ENCODE measurements at places on chromosomes 1 and 21.

DNA sequence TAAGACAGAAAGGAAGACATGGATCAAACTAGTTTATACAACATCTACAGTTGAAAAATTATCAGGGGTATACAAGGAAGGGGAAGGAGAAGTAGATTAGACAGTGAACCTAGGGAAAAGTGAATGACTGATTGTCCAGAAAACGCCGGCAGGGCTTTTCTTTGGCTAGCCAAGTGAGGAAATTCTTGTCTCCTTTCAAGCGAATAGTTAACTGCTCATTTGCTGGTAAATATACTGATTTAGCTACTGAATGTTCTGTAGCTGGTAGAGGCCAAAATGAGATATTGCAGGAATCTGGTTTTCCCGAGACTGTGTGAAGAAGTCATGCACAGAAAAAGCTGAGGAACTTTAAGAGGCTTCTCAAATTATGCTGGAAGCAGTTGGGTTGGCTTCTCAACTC, 128.5 kb upstream of the ZNHIT6 start:
- no peak for DNase-seq

GRCh38 chr1:211320980-211321379, 5.7 kb upstream of the TRAF5 start:
- no peak for DNase-seq

GRCh38 chr1:97781762-97782337, 139.0 kb downstream of the DPYD start:
- DNase-seq = no peak

- no peak for DNase-seq
Observed at GRCh38 chr1:173341971-173342370, 134.8 kb upstream of the TNFSF4 start.

GRCh38 chr1:77371396-77371795, 89.6 kb downstream of the AK5 start:
- DNase-seq = no peak

- DNase-seq = peak; percentile 2
Observed at GRCh38 chr1:62175568-62176179, 19.0 kb upstream of the L1TD1 start.

DNA sequence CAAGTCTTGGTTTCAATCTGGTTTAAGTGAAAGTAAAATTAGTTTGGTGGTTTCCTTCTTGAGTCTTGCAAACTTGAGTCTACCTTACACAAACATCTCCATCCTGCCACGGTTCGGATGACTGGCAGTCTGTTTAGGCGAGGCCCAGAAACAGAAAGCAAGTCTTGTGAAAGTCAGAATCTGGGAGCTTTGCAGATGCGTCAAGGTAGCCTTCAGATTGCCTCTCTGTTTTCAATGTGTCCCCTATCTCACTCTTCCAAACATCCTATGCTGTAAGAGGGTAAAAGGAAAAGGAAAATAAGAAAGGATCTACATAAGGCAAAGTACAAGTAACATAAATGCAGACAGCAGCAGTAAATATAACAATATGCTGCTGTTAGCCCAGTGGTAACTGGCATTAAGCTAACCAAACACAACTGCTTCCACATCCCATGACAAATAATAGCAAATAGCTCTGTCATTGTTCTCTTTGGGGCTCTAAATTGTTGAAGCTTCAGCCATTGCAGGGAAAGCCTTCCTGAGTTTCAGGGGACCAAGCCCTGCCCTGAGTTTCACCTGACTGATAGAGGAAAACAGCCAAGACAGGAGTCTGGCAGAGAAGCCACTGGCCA, 26.2 kb upstream of the C1orf105 start:
- DNase-seq = peak; percentile 50

GRCh38 chr1:186404454-186405051, 28.9 kb downstream of the ODR4 start:
- no peak for DNase-seq

DNA sequence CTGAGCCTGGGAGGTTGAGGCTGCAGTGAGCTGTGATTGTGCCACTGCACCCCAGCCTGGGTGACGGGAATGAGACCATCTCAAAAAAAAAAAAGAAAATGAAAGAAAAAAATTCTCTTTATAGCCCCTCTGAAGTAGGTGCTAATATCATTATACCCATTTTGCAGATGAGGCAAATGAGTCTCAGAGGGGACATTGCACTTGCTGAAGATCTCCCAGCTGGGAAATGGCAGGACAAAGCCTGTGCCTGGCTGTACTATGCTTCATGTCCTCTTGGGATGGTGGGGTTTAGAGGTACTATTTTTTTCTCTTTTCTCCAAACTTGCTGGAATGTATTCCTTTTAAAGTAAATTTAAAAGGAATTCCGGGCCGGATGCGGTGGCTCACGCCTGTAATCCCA, 1.6 kb downstream of the SMPDL3B start:
- DNase-seq = no peak

DNA sequence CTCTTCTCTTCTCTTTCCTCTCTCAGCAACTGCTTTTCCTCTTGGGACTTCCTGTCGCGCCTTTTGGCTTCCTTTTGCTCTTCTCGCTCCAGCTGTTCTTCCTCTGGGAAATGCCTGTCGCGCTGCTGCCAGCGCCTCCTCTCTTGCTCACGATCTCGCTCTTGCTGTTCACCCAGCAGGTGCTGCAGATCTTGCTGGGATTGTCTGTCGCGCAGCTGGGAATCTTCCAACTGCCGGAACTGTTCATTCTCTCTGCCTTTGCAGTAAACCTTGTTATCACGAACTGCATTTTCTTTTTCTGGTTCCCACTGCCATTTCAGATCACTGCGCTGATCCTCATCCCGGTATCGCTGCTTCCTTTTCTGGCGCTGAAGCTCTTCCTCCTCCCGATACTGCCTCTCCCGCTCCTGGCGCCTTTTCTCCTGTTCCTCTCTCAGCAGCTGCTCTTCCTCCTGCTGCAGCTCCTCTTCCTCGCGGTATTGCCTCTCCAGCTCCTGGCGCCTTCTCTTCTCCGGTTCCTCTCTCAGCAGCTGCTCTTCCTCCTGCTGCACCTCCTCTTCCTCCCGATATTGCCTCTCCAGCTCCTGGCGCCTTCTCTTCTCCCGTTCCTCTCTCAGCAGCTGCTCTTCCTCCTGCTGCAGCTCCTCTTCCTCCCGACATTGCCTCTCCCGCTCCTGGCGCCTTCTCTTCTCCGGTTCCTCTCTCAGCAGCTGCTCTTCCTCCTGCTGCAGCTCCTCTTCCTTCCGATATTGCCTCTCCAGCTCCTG, 5.8 kb downstream of the TCHH start:
- DNase-seq = no peak

- no peak for DNase-seq
Observed at GRCh38 chr1:224569276-224569675, 46.8 kb upstream of the CNIH3 start.

GRCh38 chr21:18832950-18833349, 429.4 kb upstream of the TMPRSS15 start:
- no peak for DNase-seq

- DNase-seq = no peak
Observed at GRCh38 chr1:214568328-214568727, 16.9 kb upstream of the PTPN14 start.

GRCh38 chr1:240646571-240647240, 34.8 kb upstream of the GREM2 start:
- DNase-seq = no peak

DNA sequence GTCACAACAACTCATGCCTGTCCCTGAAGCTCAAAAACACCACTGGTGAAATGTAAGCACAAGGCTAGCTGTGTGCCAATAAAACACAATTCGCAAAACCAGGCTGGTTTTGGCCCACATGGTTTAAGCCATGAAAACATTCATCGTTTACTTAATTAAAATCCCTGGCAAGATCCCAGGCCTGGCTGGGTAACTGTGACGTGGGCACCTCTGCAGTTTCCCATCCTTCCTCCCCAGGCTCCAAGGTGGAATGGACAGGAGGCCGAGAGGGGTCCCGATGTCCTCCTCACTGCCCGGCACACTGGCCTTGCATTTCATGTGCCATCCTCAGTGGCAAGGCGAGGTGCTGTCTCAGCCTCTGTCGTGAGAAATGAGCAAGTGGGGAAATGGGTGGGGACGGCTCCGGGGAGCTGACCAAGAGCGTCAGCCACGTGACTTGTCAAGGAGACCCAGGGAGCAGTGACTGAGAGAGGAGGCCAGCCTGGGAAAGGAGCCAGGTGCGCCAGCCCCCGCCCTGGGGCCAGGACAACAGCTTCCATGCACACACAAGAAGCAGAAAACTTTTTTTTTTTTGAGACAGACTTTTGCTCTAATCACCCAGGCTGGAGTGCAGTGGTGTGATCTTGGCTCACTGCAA, 153.1 kb upstream of the RAB4A start:
- no peak for DNase-seq

GRCh38 chr21:38323721-38324531, 67.1 kb downstream of the KCNJ15 start:
- no peak for DNase-seq

DNA sequence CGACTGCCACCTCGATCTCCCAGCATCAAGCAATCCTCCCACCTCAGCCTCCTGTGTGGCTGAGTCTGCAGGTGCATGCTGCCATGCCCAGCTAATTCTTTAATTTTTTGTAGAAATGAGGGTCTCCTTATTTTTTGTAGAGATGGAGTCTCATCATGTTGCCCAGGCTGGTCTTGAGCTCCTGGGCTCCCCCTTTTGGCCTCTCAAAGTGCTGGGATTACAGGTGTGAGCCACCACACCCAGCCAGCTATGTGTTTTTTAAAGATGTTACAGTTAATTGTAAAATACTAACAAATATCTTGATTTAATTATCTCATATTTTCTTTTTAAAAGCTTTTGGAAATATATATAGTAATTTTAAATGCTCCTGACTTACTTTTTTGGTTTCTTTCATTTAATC, 181.3 kb upstream of the DMRTA2 start:
- DNase-seq = no peak

GRCh38 chr1:214008791-214009422, 21.1 kb downstream of the PROX1 start:
- DNase-seq = no peak

- no peak for DNase-seq
Observed at GRCh38 chr21:41254090-41254700, 62.4 kb upstream of the FAM3B start.

- DNase-seq = no peak
Observed at GRCh38 chr1:28156821-28157220, 19.7 kb downstream of the PTAFR start.

GRCh38 chr1:101929343-101929742, 67.4 kb downstream of the OLFM3 start:
- DNase-seq = no peak

- no peak for DNase-seq
Observed at GRCh38 chr1:158586942-158587341, 7.2 kb upstream of the OR10X1 start.

DNA sequence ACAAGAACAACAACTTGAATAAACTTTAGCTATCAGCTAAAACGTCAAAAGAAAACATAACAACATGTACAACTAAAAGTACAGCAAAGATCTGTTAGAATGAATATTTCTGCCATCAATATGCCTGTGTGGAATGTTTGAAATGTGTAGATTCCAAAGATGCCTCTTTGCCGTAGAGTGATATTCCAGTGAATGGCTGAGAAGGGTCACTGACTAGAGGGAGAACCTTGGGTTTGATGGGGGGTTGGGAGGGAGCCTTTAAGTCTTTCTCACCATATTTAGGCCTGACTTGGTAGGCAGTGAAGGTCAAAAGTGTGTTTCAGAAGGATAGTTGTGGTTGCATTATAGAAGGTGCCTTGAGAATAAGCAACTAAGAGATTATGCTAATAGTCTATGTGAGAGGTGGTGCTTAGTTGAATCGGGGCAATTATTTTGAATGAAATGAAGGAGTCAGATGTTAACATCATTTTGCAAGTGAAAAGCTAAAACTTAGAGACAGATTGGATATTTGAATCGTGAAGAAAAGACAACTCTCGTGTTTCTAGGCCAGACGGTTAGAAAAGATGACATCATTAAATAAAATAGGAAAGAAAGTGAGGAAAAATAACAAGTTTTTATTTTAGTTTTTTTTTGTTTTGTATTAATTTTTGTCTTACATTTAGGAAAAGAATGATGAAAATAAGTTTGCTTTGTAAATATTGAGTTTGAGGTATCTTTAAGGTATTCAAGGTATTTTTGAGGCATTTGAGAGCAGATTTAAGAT, 53.8 kb downstream of the PLA2G4A start:
- no peak for DNase-seq

- no peak for DNase-seq
Observed at GRCh38 chr1:30680879-30681278, 42.5 kb downstream of the MATN1 start.

DNA sequence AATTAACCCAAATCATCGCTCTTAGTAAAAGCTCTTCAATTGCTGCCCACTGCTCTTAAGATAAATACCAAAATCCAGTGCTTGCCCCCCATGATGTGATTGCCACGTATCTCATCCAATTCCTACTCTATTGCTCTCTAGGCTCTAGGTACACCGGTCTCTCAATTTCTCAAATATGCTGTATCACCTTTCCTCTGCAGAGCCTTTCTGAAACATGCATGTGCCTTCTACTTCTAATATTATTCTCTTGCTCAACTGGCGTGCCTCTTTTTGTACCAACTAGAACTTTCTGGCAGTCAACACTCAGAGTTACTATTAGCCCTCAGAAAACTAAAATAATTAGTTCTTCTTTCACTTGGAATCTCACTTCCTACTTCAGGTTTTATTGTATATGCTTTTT, 111.7 kb upstream of the LBR start:
- DNase-seq = no peak

- DNase-seq = peak; percentile 4
Observed at GRCh38 chr1:158506369-158506987, 34.5 kb downstream of the OR10R2 start.

DNA sequence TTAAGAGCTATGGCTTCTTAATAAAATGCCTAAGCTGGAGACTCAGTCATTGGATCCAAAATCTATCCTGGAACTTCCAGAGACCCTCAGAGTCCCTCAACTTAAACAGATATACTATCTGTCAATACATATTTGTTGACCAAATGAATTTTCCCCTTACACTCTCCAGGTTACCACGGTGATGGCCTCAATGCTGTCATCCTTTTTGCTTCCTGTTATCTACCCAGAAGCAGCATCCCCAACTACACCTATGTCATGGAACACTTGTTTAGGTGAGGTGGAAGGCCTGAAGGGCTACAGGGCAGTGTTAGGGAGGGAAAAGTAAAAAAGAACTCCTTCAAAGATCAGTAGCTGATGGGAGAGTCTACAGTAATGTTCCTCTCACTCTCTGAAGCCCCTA, 4.4 kb upstream of the C1orf56 start:
- DNase-seq = no peak

- DNase-seq = no peak
Observed at GRCh38 chr1:94772845-94773244, 47.3 kb upstream of the SLC44A3 start.

GRCh38 chr1:225480825-225481434, 53.1 kb upstream of the LBR start:
- no peak for DNase-seq

DNA sequence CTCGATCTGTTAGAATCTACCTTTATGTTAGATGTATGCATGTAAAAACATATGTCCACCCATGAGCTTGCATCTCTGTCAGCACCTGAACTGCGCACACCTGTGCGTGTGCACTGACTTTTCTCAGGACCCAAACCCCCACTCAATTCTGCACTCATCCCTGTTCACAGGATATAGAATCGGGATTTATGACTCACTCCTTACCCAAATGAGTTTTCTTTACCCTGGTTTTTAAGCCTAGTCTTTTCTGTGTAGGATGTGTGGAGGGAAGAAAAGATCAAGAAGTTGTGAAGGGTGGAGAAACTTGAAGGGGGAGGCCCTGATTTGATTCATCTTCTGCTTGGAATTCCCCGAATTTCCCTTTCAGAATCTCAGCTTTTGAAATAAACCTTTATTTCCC, 2.4 kb downstream of the ACKR1 start:
- no peak for DNase-seq

Data from activated T-cell treated with anti-CD3 and anti-CD28 coated beads for 1 hour (primary cell).